ENCODE measurements at places on chromosomes 2 and 18.

GRCh38 chr2:146295080-146295670 lies 1549.7 kb upstream of the ACVR2A start:
- DNase-seq, result no peak

DNA sequence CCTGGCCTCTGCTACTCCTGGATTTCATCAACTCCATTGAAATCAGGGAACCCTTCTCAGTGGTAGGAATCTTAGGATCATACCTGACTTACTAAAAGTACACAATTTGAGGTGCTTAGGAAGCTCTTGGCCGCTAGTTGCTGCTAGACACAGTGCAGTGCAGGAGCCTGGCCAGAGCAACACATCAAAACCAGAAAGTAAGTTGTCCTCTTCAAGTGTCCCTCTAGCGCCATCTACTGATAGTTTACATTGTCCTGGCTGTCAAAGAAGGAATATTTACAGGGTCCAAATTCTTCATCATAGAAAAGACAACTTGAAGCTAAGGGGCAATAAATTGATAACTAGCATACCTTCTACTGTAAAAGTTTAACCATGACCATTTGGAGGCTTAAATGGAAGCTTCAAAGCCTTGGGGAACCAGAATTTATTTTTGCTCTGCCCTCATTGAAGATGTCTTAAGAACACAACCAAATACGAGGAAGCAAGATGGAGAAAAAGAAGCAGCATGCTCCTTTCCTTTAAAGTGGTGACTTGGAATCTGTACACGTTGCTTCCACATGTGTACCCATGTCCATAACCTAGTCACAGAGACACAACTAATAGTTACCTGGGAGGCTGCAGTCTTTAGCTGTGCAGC lies 889.1 kb upstream of the GCFC2 start:
- no peak for DNase-seq

GRCh38 chr2:45743531-45744396 lies 92.3 kb downstream of the PRKCE start:
- no peak for DNase-seq

DNA sequence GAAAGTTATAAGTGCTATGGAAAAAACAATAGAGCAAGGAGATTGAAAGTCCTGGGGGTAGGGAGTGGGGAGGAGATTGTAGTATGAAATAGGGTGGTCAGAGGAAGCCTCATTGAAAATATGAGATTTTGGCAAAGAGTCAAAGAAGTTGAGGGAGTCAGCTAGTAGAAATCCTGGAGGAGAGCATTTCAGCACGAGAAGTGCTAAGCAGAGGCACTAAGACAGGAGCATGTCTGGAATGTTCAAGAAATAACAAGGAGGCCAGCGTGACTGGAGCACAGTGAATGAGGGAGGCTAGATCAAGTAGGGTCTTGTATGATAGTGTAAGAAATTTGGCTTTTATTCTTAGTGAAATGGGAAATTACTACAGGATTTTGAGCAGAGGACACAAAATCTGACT lies 2.1 kb upstream of the TSPYL6 start:
- DNase-seq, result no peak

DNA sequence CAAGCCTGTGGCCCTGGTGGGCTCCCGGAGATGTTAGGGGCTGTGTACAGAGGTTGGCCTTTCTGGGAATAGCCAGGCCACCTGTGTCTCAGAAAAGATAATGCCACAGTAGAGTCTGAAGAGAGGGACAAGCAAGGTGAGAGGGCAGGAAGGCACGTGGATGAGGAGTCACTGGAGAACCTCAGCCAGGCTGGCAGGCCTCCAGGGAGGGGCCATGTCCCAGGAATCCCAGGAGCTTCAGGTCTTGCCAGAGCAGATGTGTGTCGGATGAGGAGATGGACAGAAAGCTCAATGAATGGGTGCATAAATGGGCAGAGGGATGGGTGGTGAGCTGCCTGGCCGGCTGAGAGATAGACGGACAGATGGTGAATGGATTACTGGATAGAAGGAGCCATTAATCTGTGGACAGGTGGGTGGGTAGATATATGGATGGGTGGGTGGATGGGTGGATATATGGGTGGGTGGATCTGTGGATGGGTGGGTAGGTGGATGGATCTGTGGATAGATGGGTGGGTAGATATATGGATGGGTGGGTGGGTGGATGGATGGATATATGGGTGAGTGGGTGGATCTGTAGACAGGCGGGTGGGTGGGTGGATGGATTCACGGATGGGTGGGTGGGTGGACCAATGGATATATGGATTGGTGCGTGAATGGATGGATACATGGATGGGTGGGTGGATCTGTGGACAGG lies 7.9 kb upstream of the OTOF start:
- DNase-seq, result no peak

GRCh38 chr2:22942441-22942840 lies 442.5 kb upstream of the KLHL29 start:
- DNase-seq, result no peak
